HCT116 (cell line): ENCODE measurements at places on chromosomes 11 and 22.

DNA sequence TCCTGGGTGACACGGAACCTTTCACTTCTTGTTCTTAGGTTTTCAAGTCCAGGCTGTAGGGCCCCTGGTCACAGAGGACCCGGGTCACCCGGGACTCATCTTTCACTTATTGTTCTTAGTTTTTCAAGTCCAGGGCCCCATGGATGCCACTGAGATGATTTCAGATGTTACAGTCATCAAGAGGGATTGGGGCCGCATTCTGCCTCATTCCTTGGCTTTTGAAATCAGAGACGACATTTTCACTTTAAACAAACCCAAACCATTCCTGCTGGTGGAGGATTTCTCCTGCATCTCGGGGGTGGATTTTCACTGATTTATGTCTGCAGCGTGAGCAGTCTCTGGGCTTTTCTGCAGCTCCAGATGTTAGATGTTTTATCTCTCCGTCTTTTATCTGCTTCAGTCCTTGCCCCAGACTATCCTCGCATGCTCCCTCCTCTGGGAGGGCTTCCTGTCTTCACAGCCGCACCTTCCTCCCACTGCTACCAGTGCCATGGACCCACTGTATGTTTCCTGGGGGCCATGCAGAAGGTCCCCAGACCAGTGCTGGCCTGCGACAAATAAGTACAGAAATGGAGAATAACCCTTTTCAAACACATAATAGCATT lies 27.4 kb downstream of the FBLN1 start:
- no peak for DNase-seq

DNA sequence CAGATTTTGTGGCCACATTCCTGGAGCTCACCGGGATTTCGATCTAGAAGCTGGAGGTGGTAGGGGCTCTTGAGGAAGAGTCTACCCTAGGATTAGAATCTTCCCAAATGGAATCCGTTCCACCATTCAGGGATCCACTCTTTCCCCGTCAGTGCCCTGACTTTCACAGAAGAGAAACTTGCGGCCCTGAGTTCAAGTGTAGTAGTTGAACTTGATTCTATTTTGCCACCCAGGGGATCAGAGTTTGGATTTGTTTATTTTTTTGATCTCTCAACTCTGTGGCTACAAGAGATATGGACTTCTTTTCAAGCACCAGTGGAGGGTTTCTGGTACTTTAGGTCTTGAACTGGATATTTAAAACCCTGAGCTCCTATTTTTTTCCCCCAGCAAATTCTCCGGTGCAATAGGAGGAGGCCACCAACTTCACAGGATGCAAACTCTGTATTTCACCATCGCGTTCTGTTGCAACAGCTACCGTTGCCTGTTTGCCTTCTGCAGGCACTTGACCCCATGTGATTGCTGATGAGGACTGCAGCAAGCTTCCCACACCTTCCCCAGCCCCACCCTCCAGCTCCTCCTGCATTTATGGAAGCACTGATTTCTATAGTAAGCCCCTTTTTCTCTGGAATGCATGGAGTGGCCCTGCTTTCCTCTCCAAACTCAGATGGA lies 14.8 kb upstream of the MRGPRF start:
- DNase-seq, result no peak

GRCh38 chr11:120236169-120237107 lies 3.5 kb upstream of the POU2F3 start:
- peak; percentile 37 for DNase-seq

- no peak for DNase-seq
These were observed 46.2 kb downstream of the C11orf71 start for GRCh38 chr11:114354076-114354475.

DNA sequence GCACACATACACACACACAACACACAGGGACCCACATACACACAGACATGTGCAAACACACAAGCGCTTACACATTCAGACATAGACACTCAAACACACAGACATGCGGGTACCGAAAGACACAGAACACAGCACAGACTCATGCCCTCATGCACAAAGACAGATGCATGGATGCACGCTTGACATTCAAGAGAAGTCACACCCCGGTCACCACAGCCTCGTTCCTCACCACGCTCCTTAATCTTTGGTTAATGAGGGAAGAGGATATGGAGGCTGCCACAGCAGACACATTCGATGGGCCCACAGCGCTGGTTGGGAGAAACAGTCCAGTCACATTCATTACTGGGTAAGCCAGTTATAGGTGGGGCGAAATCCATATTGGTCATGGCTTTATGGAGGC lies 51.9 kb upstream of the EIF3D start:
- no peak for DNase-seq

GRCh38 chr11:120216426-120217102 lies 5.7 kb downstream of the OAF start:
- DNase-seq, result no peak

GRCh38 chr11:14577292-14577691 lies 57.1 kb upstream of the PSMA1 start:
- DNase-seq, result no peak

DNA sequence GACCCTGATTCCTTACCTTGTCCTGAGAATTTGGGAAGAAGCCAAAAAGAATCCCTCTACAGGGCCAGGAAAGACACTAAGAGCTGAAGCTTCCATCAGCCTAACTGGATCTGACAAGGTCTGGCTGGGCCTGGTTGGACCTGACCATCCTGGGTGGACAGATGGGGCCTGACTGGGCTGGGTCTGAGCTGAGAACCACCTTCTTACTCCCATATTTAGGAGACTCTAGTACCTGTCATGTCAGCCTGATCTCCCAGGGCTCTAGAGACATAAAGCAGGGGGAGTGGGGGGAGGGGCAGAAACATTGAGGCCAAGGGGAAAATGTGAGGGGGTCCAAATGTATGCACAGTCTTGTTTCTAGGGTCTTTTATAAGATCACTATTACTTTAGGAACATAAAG lies 129.9 kb downstream of the BUD13 start:
- DNase-seq, result no peak

DNA sequence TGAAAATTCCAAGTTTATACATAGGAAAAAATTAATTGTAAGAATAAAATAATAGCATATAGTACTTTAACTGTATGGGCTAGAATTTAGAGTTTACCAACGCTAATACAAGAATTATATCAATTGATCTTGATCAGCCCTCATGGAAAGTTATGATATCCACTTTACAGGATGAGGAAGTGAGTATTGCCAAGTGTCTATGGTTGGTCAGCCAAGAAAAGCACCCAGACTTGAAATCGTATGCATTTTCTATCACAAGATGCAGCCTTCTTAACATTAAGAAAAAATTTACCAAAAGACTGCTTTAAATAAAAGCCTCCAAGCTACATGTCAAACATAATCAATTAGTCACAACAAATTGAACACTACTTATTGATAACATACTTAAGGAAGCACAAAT lies 53.0 kb downstream of the DDI1 start:
- DNase-seq, result no peak

GRCh38 chr22:30054067-30054763 lies 26.0 kb upstream of the HORMAD2 start:
- no peak for DNase-seq

DNA sequence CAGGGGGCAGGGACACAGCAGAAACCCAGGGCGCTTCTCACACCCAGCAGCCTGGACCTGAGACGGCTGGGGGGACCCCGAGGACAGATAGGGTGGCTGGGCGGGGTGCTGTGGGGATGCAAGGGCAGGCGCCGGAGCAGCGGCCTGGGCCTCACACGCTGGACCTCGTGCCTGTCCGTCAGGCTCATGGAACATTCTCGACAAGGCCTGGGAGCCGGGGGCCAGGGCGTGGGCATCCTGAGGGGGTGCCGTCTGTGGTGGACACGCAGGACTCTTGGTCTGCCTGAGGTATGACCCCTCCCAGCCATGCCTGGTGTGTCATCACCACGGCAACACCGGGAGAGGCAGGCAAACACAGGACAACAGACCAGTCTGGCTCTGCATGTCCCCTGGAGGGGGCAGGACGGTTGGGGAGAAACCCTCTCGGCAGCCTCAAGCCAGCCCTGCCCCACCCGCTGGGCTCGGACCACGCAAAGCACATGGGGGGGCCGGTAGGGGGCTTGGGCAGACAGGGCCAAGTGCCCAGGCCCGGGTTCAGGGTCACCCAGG lies 21.4 kb downstream of the MRPL23 start:
- DNase-seq, result no peak

DNA sequence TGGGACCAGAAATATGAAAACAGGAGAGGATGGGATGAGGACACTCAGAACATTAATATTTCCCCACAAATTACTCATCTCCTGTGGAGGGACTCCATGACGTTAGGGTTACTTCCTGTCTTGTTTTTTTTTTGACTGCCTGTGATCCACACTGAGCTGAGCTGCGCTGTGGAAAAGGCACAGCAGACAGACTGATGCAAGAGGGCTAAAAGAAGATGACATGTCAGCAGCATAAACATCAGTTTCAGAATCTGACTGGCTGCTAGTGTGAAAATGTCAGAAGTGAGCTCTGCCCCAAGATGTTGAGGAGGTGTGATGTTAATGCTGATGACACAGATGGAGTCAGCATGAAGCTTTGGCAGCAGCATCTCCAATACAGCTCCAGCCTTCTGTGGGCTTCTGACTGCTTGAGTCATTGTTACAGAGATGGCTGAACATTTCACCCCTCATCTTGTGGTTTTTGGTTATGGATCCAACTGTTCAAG lies 286.8 kb downstream of the BLID start:
- DNase-seq, result peak; percentile 21

DNA sequence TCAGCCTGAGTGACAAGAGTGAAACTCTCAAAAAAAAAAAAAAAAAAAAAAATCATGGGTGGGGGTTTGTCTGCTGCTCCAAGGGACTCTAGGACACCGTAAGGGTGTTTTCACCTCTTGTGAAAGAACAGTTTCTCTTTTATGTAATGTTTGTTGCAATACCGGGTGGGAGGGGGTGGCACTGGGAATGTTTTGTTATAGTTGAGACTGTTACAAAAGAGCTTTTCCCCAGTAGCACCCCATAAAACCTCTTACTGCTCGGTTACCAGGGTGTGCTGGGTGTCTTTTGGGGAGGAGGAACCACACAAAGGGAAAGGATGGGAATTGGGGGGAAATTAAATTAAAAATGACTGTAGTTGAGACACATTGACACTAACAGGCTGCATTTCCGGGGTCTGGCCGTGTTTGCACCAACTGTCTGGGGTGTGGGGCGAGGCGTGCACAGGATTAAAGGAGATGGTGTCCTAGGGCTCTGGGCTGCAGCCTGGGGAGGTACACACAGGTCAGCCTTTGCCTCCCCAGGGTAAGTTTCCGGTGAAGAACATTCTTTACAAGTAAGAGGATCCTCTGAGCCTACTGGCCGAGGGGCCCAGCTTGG lies 1.6 kb downstream of the NFAM1 start:
- no peak for DNase-seq
